ENCODE measurements at places on chromosomes 12 and 14.

- DNase-seq: no peak
Measured at GRCh38 chr12:83075471-83075870, 388.8 kb downstream of the TMTC2 start.

DNA sequence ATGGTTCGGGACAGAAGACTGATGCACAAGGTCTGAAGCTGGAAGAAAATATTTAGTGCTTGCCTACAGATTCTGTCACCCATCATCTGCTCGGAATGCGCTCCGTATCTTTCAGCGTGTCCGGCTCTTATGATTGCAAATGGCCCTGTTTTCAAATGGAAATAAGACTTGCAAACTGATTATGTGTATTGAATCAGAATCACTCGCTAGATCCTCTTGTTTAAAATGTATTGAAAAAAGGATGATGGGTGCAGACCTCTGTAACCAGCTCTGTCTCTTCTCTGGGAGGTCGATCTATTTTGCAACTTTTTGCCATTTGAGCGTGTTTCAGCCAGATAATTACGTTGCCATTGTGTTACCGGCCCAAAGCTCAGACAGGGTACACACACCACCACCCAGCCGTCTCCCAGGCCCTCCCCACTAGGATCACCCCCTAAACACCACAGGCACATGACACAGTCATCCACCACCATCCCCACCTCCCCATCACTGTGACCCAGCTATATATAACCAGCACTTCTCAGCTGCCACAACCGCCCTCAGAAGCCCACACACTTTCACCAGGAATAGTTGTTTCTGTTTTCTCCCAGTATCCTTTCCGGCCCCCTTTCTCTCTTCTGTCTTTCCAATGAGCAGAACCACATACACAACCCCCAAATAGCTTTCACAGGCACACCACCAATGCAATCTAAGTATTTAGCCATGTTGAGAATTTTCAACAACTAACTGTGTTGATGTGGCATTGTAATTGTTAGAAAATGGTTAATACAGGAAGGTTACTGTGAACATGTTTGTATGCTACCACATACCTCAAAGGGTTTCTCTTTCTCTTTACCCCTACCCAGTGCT lies 10.7 kb downstream of the NKX2-1 start:
- no peak for DNase-seq

GRCh38 chr14:61726778-61727658 lies 31.7 kb downstream of the HIF1A start:
- DNase-seq: no peak

GRCh38 chr12:54398995-54399793 lies 14.7 kb upstream of the ZNF385A start:
- peak; percentile 54 for DNase-seq

- no peak for DNase-seq
Measured at GRCh38 chr12:113134521-113134951, 1.0 kb downstream of the RASAL1 start.

DNA sequence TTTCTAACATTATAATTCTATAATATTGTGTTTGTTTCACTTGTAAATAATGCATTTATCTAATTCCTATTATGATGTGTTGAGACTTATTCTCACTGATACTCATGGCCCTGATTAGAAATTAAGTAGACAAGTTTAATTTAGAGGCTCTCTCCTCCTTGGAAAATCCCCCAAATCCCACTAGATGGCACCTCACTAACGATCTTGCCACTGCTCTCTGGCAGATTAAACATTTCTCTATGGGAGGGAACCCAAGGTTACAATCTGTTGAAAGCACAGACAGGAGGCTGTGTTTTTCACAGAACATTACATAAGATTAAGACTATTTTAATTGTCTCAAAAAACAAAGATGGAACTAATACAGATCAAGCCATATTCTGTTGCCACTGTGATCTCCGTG lies 318.7 kb downstream of the LRFN5 start:
- DNase-seq: peak; percentile 33

GRCh38 chr14:64761441-64762043 lies 57.3 kb downstream of the PLEKHG3 start:
- DNase-seq: no peak

DNA sequence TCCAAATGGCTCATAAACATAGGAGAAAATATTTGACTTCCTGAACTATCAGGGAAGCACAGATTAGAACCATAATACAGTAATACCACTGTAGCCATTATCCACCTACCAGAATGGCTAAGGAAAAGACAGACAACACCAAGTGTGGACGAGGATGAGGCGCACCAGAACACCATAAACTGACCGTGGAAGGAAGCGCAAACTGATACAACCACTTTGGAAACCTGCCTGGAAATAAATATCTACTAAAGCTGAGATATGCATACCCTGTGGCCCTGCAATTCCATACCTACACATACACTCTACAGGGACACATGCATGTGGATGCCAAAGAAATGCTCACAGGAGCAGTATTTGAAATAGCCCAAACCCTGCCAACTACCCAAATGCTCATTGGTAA lies 60.3 kb downstream of the RBM19 start:
- no peak for DNase-seq

GRCh38 chr12:39646963-39647362 lies 27.4 kb upstream of the ABCD2 start:
- DNase-seq: no peak

- DNase-seq: no peak
Measured at GRCh38 chr12:24719293-24719721, 229.6 kb downstream of the BCAT1 start.

DNA sequence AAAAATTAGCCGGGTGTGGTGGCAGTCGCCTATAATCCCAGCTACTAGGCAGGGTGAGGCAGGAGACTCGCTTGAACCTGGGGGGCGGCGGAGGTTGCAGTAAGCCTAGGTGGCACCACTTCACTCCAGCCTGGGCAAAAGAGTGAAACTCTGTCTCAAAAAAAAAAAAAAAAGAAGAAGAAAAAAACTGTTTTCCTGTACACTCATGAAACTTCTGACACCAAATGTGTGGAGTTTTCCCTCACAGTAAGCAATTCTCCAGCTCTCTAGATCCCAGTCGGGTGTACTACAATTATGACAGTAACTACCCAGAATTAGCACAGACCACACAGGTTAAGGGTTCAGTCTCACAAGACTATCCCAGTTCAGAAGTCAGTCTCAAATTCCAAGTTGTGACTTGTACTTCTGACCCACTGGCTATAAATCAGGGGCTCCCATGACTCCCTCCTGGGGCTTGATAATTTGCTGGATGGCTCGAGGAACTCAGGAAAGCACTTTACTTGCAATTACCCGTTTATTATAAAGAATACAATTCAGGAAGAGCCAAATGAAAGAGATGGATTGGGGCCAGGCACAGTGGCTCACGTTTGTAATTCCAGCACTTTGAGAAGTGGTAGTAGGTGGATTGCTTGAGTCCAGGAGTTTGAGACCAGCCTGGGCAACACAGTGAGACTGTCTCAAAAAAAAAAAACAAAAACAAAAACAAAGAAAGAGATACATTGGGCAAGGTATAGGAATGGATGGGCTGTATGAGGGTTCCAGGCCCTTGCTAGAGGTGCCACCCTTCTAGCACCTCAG lies 12.4 kb upstream of the ARF6 start:
- no peak for DNase-seq

- DNase-seq: peak; percentile 100
Measured at GRCh38 chr14:102524451-102525218, 15.1 kb upstream of the ANKRD9 start.
